Effector CD8-positive, alpha-beta T cell (primary cell): ENCODE measurements at places on chromosomes 4 and X.

- no peak for DNase-seq
Observed at GRCh38 chr4:180099957-180100356, 2143.2 kb upstream of the TENM3 start.

- no peak for DNase-seq
Observed at GRCh38 chr4:59945277-59945676, 1254.8 kb upstream of the ADGRL3 start.

- no peak for DNase-seq
Observed at GRCh38 chr4:84324303-84325245, 174.5 kb downstream of the NKX6-1 start.

DNA sequence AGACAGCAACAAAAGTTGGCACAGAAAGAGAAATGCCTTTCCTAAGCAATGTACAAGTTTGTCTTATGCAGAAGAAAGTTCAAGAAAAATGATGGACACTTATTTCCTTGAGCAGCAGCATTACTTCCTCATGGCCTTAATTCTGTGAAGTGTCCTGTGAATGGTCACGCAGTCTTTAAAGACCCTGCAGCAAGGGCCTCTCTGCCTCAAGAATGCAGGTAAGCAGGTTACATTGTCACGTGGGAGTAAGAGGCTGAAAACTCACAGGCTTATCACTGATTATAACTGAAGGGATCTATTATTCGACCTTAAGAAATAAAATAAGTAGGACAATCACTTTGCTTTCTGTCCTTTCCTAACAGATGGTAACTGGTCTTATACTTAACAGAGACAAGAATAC, 109.1 kb downstream of the ATP8A1 start:
- no peak for DNase-seq

DNA sequence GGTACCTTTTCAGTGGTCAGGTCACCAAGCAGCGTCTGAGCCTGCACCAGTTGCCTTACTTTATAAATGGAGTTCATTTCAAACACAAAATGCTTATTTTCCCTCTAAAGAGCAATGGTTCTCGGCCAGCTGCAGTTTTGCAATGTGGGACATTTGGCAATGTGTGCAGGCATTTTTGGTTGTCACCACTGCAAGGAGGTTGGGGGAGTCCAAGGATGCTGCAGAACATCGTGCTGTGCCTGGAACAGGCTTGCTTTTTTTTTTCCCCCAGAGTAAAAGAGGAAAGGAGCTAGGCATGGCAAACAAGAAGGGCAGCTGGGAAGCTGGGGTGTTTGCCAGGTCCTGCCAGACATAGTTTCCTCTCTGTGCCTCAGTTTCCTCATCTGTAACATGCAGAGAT, 115.6 kb downstream of the GPR143 start:
- DNase-seq = no peak
